ENCODE measurements at places on chromosomes 16 and 17.

- no peak for DNase-seq
Observed at GRCh38 chr17:7004398-7005253, 7.8 kb upstream of the RNASEK start.

DNA sequence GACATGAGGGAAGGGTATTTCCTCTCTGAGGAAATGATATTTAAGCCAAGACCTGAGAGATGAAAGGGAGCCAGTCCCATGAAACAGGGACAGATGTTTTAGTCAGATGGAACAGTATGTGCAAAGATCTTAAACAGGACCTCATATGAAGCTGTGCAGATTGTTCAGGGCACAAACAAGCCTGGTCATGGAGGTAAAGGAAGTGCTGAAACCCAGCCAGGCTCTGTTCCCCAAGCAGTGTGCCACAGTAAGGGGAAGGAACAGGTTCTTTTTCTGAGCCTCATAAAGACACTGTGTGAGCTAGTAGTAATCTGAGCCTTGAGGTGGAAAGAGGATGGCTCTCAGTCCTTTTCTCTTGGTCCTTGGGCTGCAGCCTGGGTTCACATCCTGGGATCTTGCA lies 159.9 kb downstream of the ANKFN1 start:
- DNase-seq = no peak

DNA sequence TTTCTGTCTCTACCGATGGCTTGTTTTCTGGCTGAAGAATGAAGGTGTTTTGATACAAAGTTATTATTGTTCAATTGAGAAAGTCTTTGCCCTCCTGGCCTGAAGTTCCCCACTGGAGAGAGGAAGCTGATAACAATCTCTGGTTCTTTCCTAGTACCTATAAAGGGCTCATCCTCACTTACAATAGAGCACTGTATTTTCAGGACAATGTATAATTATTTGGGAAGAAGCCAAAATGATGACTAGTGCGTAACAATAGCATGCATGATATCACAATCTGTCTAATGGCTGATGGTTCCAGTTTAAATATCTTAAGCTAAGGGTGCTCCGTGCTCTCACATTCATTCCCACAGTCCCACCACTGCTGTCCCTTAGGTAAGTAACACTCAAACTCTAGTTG lies 230.7 kb downstream of the IRX3 start:
- no peak for DNase-seq

GRCh38 chr17:75764711-75765421 lies at the start of gene GALK1:
TSS of gene GALK1 (minus strand) at chr17:75765192. CDS start at chr17:75765136, 56 bp downstream.
- DNase-seq = peak; percentile 73

DNA sequence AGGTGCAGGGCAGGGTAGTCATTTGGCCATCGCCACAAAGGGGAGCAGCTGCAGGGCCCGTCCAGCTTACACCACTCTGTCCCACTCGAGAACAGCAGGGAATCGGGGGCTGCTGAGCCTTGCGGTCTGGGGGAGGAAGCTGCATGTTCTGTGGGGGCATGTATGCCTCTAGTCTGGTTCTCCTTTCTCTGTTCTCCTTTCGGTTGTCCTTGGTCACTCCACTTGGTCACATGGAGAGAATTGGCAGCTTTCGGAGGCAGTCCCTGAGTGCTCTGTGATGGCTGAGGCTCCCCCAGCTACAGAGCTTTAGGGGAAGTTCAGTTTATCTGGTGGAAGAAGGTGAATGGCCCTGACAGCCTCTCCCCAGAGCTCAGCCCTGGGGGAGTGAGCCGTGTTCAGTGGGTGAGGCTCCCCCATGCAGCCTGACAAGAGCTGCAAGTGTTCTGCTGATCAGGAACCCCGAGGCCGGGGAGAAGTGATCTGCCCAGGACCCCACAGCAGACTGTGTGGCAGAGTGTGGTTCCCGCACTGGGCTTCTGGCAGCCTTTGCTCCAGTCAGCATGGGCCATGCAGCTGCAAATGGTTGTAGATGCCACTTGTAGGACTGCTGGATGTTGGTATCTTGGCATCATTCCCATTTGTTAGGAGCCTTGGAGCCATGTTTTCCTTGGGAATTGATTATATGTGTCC lies 22.3 kb upstream of the SMPD3 start:
- no peak for DNase-seq

GRCh38 chr16:754656-755055 lies 5.9 kb upstream of the MSLN start:
- DNase-seq = no peak

DNA sequence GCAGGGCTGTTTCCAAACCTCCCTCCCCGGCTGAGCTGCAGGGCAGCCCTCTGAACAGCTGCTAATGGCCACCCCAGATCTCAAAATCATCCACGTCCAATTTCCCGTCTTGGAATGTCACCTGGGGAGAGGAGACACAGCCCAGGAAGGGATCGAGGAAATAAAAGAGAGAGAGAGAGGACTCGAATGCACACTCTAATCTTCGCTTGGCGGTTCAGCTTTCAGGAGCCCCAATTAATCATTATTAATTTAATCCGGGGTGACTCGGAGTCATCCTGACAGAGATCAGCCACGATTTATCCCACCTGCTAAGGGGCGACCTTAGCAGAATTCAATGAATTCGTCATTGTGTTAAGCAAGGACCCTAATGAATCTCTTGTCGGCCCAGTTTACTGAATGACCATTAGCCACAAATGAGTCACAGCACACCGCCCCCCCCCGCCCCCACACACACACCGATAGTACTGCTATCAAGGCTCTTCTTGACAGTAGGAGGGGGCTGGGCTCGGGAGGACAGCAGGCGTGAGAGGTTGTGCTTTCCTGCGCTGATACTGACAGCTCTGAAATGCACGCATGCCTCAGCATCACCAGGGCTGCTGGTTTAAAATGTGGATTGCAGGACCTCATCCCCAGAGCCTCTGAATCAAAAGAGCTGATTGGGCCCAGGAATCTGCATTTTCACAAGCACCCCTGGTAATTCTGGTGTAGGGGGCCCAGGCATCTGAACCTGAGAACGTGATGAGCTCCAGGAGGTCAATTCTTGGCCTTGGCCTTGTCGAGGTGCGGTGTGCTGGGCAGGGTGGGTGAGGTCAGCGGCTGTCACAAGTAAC lies 190.0 kb upstream of the CIBAR2 start:
- DNase-seq = no peak

DNA sequence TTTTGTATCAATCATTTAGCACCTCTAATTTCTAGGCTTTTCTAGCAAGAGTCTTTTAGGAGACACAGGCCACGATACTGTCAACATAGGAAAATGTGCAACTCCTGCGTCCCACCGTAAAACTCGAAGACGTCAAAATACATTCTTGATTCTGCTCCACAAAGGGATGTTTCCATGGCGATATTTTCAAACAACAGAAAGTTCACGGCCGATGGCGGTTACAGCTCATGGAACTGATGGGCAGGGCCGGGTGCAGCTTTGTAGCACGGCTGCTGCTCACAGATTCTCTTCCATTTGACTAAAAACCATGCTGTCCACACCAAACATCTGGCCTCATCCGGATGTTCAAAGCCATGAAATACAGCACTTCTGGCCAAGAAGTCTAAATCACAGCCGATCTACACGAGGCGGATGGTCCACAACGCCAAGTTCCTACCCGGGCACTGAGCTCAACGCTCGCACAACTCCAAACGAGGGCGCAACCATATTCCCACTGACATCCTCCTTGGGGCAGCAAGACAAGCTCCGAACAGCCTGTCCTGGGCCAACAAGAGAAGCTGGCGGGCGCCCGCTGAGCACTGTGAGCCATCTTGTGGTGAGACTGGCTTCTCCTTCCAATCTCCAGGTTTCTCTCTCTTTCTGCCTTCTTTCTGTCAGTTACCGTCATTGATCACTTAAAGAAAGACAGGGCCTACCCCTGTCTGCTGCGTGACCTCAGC lies 79.8 kb downstream of the ZNF778 start:
- DNase-seq = no peak

DNA sequence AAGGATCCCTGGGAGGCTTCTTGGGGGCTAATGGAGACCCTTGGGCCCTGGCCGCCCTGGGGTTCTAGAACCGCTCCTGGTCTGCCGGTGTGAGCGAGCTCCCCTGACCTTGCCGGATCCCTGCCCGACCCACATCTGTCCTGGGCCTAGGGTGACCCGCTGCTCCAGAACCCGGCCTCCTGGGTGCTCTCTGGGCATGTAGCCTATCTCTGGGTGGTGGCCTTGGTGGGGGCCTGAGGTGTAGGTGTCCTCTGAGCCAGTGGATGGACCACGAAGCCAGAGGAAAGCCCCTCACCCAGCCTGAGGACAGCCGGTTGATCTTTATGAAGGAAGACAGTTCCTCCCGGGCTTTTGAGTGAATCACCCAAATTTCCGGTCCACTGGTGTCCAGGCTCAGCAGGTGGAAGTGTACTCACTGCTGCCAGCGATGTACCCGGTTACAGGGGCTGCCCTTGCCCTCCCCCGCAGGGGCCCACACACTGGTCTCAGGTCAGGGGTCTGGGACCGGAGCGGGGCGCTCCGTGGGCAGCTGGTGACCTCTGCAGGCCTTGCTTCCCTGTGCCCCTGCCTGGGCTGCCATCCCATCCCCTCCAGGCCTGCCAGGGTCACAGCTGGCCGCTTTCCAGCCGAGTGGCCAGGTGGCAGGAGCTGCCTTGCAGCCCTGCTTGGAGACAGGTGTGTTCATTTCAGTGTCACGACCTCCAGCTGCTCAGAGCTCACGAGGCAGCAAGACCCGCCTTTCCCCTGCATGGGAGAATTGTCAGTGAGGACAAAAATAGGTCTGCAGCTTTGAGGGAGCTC lies 10.5 kb upstream of the GSE1 start:
- no peak for DNase-seq

DNA sequence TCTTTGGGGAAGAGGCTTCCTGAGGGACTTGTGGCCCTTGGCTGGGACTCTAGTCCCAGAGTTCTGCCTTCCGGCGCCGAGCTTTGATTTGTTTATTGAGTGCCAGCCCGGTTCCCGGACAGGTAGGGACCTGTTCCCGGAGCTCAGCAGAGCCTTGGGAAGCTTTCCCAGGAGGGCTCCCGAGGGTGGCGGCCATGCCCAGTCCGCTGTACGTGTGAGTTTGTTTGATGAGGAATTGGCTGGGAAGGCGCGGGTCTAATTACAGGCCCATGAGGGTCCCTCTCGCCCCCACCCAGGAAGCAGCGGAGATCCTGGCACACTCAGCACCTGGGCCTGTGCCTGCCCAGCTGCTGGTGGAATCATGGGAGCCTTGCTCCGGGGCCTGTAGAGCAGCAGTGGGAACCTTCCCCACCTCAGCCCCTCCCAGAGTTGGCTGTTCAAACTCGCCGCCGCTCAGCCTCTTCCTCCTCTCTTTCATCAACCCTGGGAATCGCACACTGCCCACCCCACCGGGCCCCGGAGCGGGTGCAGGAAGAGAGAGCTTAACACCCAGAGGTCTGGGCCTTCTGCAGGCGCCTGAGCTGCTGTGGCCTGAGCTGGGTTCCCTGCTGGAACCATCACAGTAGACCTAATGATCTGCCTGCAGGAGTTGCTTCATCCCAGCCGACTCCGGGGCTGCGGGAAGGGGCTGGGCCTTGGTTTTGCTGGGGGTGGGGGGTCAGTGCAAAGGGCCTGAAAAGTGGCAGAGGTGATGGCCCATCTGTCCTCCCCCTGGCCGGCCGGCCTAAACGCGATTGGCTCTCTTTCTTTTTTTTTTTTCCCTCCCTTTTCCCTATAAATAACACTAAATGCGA lies 313.7 kb downstream of the SEC14L1 start:
- DNase-seq = no peak

GRCh38 chr16:88442727-88443576 lies 10.1 kb upstream of the ZFPM1 start:
- DNase-seq = peak; percentile 81

- no peak for DNase-seq
Observed at GRCh38 chr16:35310999-35311398, 1851.6 kb downstream of the TP53TG3F start.

DNA sequence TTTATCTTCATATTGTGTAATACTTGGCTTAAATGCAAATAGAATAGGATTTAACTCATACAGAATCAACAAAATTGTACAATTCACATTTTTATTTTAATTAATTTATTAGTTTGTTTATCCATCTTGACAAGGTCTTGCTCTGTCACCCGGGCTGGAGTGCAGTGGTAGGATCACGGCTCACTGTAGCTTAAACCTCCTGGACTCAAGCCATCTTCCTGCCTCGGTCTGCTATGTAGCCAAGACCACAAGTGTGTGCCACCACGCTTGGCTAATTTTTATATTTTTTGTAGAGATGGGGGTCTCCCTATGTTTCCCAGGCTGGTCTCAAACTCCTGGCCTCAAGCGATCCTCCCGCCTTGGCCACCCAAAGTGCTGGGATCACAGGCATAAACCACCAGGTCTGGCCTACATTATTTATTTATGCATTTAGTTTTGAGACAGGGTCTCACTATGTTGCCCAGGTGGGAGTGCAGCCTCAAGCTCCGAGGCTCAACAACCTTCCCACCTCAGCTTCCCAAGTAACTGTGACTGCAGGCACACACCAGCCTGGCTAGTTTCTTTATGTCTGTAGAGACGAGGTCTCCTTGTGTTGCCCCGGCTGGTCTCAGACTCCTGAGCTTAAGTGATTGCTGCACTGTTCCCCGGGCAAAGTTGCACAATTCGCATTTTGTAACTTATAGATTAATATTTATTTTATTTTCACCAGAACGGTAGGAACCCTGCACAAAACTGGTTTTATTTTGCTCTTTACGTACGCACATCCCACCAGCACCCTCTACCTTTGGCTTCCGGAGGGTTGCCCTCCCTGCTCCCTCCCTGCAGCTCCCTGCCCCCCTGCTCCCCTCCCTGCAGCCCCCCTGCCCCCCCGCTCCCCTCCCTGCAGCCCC lies 4.9 kb downstream of the DPEP1 start:
- DNase-seq = no peak

DNA sequence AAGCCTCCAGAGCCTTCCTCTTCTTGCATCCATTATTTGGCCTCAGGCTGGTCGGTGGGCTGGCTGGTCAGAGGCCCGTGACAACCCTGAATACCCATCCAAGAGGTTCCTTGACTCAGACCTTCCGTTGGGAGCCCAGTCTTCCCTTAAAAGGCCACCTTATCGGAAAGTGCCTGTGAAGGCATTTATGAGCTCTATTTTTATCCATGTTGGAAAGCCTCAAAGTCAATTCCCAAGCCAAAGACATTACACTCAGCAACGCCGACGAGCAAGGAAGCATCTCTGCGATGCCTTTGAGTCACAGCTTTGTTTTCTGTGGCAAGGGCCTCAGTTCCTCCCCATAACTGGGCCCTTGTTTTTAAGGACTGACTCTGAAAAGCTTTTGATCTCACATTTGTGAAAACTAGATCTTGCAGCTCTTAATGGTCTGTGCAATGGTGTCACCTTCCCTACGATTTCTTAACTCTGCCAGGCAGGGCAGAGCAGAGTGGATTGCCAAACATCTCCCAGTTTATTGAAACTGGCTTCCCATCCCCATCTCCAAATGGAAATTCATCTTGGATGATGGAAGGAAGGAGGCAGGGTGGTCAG lies 13.3 kb upstream of the SPOP start:
- no peak for DNase-seq

GRCh38 chr17:41919840-41920579 lies 1.3 kb upstream of the ACLY start:
- DNase-seq = no peak

GRCh38 chr16:1674751-1675664 lies 3.1 kb upstream of the JPT2 start:
- no peak for DNase-seq

GRCh38 chr17:70820276-70820675 lies 650.9 kb downstream of the KCNJ2 start:
- no peak for DNase-seq

- no peak for DNase-seq
Observed at GRCh38 chr17:33438139-33438538, 145.0 kb upstream of the ASIC2 start.

Data from stimulated activated CD4-positive, alpha-beta T cell treated with anti-CD3 and anti-CD28 coated beads, Interleukin-12 subunit alpha, Interleukin-12 subunit beta, amount 100 ng/mL, for 4 hours (primary cell).